ENCODE measurements at places on chromosomes 13 and 19.

- DNase-seq = no peak
Measured at GRCh38 chr13:67273001-67273400, 42.9 kb upstream of the PCDH9 start.

DNA sequence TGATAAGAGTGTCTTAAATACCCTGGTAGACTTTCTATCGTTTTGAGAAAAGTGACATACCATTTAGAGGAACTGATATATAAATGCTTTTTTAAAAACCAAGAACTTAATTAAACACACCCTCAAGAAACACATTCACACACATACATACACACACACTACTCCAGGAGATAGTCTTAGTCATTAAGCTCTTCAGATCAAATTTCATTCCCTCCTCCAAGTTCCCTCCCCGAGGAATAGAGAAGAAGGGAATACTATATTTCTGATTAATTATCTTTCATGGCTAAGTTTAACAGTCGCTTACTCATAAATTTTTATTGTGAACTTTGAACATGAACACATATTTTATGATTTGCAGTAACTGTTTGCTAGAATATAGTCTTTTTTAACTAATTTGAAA lies 1109.5 kb downstream of the SLITRK1 start:
- DNase-seq = no peak

- no peak for DNase-seq
Measured at GRCh38 chr13:25171517-25172302, at the start of gene AMER2. AMER2 (minus strand) TSS chr13:25172288; CDS start chr13:25171619, 669 bp downstream.

DNA sequence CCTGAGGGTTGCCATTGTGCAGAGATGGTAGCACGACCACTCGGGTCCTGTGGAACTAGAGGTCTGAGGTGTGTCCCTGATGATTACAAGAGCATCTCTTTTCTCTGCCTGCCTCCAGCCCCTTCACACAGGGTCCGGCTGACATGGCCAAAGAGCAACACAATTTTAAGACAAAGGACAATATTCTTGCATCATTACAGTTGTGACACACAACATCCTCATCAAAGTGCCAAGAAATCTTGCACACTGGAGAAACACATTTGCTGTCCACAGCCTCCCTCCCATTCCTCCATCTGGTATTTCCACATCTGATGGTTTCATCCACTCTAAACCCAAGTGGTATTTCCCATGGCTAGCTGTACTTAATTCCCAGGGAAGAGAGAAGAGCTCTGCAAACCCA lies 12.8 kb downstream of the COL4A1 start:
- no peak for DNase-seq

DNA sequence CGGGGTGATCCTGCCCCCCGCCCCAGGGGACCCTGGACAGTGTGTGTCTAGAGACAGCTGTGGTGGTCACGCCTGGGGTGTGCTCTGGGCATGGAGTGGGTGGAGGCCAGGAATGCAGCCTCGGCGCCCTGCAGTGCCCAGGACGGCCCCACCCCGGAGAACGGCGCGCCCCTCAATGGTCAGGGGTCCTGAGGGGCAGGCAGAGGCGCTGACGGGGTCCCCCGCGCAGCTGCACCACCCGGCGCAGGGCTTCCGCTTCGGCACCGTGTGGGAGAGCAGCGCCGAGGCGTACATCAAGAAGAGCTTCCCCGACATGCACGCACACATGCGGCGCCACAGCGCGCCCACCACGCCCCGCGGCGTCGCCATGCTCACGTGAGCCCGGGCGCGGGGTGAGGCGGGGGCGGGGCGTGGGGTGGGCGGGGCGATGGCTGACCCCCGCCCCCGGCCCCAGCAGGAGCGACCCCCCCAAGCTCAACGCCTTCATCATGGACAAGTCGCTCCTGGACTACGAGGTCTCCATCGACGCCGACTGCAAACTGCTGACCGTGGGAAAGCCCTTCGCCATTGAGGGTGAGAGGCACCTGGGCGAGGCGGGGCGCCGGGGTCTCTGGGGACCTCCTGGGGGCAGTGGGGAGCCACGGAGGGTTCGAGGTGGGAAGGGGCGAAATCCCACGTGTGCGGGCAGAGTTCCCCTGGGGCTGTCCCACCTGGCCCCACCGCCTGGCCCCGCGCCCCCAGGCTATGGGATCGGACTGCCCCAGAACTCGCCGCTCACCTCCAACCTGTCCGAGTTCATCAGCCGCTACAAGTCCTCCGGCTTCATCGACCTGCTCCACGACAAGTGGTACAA lies 7.4 kb downstream of the GRIN3B start:
- DNase-seq = no peak

- DNase-seq = no peak
Measured at GRCh38 chr13:60220072-60220471, 56.3 kb upstream of the DIAPH3 start.

DNA sequence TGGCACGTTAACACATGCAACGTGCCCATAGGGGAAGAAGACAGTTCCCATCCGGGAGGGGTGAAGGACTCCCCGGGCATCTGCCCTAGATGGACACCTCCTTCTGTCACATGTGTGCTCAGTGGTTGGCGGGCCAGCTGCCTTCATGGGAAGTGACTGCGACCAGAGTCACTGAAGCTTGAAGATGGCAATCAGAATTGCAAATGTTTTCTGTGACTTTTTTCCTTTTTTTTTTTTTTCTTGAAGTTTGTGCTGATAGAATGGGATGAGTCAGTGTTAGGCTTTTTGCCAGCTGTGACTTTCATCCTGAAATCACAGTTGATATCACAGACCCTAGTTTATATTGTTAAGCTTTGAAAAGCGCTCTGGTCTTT lies 109.2 kb upstream of the MCF2L start:
- no peak for DNase-seq

DNA sequence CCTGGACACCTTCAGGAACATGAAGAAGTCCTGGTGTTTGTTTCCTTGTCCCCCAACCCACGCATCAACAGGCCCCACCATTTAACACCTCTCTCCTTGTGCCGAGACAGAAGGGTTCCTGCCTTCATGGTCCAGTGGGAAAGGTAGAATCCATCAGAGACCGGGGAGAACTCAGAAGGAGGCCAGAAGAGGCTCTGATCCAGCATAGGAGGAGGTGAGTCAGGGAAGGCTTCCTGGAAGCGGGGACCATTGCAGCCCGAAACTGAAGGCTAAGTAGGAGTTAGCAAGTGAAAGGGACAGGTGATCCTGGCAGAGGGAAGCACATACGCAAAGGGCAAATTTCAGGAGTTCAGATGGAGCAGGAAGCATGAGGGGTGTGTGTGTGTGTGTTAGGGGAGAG lies 484 bp downstream of the ICAM3 start:
- DNase-seq = no peak

DNA sequence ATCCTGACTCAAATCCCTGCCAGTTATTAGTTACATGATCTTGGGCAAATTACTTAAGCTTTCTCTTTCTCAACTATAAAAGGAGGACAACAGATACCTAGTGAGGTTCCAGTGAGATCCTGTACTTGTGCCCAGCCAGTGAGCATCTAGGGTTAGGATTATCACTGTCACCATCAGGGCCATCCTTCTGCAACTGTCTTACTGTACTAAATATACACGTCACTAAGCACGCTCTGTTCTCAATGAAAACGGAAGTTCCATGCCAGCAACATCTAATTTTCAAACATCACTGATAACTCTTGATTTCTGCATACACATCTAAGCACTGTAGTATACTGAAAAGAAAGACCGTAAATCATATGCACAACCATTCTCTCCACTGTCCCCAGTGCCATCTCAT lies 70.0 kb downstream of the FOXO1 start:
- no peak for DNase-seq

DNA sequence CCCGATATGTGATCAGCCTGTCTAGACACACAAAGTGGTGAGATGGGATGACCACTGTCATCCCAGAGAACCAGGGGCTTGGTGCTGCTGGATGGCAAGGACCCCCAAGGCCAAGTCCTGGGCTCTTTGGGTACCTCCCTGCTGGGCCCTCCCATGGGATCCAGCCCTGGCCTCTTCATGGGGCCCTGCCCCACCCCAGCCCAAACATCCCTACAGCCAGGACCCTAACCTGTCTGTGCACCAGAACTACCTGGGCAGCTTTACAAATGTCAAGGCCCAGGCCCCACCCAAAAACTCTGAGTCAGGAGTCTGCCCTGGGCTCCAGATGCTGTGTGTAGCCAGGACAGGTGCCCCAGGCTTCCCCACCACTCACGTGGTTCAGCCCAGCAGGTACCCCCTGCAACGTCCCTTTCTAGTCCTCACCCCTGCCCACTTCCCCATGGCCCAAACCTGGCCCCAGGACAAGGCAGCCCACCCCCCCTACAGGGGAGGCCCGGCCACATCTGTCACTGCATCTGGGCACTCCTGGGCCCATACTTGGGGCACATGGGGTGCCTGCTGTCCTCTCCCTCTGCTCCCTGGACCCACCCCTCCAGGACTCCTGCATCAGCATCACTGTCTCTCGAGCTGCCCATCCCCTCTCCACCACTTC lies 233.5 kb downstream of the TUBA3C start:
- no peak for DNase-seq
